K562 (cell line): ENCODE measurements at places on chromosomes 3 and 15. TPM values are rescaled to one million over a fixed set of nuclear protein-coding genes. Genes with fewer than 3 reads are reported as not detected.

MAPK6 gene
- total RNA-seq, result 92.0 and 94.4 TPM in 2 replicates

GP5 gene
- total RNA-seq, result 0.09 TPM in 1 of 2 replicates, not detected in the other

OIP5 gene
- 35.7 and 36.1 TPM in 2 replicates for total RNA-seq

PLSCR2 gene
- total RNA-seq, result 0.18 and 0.40 TPM in 2 replicates

GABRA5 gene
- not detected in 2 replicates for total RNA-seq

XCR1 gene
- not detected in 2 replicates for total RNA-seq

CRABP1 gene
- 0.40 and 0.60 TPM in 2 replicates for total RNA-seq
